ENCODE measurements at places on chromosomes 6 and 20. TPM values are rescaled to one million over a fixed set of nuclear protein-coding genes. Genes with fewer than 3 reads are reported as not detected.

LCA5 gene
- total RNA-seq = 0.37 TPM

DNAH8 gene
- not detected for total RNA-seq

ZNF391 gene
- 0.13 TPM for total RNA-seq

PAK5 gene
- total RNA-seq = not detected

SMIM28 gene
- not detected for total RNA-seq

COL10A1 gene
- total RNA-seq = not detected

FOXC1 gene
- 6.5 TPM for total RNA-seq

SLC22A16 gene
- not detected for total RNA-seq

RPN2 gene
- 206 TPM for total RNA-seq

BMP2 gene
- 0.57 TPM for total RNA-seq

CRISP3 gene
- total RNA-seq = not detected

ETV7 gene
- total RNA-seq = not detected

EYA2 gene
- not detected for total RNA-seq

MYBL2 gene
- total RNA-seq = 29.7 TPM

GSTA1 gene
- total RNA-seq = not detected

IFT52 gene
- 12.9 TPM for total RNA-seq

SLC44A4 gene
- not detected for total RNA-seq

- DNase-seq = peak; percentile 69
Measured at GRCh38 chr6:35727231-35727934, 9.4 kb upstream of the ARMC12 start.

GRCh38 chr6:3159805-3160781 is 2.7 kb upstream of the TUBB2A start:
- peak; percentile 34 for DNase-seq

- peak; percentile 82 for DNase-seq
Measured at GRCh38 chr6:137589067-137589848, 95.1 kb upstream of the OLIG3 start.

GRCh38 chr6:2558098-2558680 is 192.5 kb downstream of the MYLK4 start:
- no peak for DNase-seq

DNA sequence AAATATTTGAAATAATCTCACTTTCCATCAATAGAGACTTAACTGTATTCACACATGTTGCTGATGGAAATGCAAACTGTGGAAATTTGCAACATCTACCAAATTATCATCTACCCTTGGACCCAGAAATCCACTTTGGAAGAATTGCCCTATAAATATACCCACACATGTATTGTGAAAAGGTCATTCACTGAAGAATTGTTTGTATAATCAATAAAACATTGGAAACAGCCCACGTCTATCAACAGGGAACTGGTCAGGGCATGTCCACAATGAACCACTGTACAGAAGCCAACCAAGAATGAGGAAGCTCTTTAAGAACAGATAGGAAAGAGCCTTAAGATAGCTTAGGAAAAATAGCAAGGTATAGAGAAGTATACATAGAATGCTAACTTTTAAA is 36.2 kb downstream of the PXDC1 start:
- DNase-seq = no peak

DNA sequence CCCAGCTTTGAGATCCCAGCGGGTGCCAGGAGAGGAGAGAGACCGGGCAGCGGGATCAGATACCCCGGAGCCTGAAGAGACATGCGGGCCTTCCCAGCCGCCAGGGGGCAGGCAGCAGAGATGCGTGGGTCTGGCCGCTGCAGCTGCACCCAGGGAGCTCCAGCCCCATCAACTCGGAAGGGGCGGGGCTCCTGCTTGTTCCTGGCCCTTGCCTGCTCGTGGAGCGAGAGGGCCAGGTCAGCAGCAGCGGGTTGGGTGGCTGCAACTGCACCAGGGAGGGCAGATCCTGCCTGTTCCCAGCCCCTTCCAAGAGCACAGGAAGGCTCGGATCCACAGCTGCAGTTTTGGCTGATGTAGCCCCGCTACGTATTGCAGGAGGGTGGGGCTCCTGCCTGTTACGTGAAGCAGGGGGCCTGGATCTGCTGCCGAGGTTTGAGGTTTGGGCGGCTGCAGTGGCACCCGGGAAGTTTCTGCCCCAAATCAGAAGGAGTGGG is 532.8 kb downstream of the RFPL4B start:
- DNase-seq = no peak

GRCh38 chr6:33428224-33428965 is 8.5 kb downstream of the SYNGAP1 start:
- DNase-seq = peak; percentile 36

GRCh38 chr20:59375541-59375940 is 75.1 kb downstream of the EDN3 start:
- DNase-seq = no peak

GRCh38 chr6:53961679-53962370 is 149.4 kb upstream of the MLIP start:
- DNase-seq = peak; percentile 26

DNA sequence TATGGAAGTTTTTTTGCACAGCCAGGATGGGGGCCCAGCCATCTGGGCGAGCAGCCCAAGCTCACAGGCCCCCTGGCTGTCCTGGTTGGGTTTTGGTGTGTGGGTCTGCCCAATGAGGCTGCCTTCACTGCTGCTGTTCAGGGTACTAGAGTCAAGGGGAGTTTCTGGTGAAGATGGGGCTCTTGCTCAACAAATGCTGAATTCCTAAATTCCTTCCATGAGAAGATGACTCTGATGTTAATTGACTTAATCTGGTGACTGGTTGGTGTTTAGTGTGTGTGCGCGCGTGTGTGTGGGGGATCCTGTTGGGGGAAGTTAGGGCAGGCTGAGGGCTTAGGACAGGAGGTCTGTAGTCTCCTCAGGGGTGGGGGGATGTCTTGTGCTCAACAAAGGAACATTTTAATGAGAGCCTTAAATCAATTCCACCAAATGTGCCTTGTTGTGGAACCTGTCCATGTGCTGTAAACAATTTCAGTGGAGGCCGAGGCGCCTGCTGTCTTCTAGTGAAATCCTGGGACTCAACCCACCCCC is 1.9 kb downstream of the PTK7 start:
- DNase-seq = no peak

- no peak for DNase-seq
Measured at GRCh38 chr6:54632984-54633565, 213.5 kb upstream of the FAM83B start.

DNA sequence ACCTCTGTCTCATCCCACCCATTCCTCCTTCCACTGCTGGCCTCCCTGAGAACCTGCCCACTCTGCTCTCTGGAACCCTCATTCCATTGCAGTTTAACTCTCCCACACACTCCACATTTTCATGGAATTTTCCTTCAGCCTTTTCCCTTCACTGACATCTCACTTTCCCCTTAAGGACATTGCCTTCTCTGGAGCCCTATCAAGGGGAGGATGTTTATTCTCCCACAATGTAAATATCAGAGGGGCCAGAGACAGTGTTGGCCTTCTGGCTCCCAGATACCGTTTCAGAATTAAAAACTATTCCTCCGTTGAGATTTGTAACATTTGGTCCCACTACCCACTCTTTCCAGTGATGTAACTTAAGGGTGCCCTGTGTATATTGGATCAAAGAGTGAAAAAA is 199.5 kb upstream of the KCNK16 start:
- no peak for DNase-seq

GRCh38 chr20:8569766-8570165 is 437.7 kb downstream of the PLCB1 start:
- DNase-seq = no peak

DNA sequence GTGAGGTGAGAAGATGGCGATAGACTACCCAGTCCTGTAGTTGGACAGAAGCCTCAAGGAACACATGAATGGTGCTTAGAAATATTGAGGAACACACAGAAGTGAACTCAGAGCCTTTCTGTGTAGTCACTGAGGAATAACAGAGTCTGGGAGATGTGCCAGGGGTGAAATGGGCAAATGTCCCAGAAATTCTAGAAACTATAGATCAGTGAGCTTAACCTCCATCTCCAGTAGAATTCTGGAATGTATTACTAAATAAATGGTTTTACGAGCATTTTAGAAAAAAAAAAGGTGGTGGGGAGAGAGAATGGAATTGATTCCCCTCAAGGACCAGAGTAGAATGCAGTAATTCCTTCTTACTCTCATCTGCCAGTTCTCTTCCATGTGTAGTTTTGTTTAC is 380.0 kb downstream of the LMBRD1 start:
- peak; percentile 3 for DNase-seq

DNA sequence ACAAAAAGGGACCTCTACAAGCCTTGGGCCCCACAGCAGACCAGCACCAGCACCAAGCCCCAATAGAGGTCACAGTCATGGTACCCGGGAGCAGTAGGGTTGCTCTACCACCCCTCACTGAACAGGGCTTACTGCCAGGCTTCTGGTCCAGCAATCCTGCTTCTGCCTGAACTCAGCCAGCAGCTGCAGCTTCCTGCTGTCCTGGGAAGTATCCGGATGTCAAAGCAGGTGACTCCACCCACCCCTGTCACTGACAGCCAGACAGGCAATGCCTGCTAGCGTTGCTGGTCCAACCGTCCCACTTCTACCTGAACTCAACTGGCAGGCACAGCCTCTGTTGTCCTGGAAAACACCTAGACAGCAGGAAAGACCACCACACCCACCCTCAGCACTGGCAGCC is 47.0 kb upstream of the PCSK2 start:
- DNase-seq = no peak

- DNase-seq = no peak
Measured at GRCh38 chr6:25042036-25042521, 106.3 kb upstream of the RIPOR2 start.

DNA sequence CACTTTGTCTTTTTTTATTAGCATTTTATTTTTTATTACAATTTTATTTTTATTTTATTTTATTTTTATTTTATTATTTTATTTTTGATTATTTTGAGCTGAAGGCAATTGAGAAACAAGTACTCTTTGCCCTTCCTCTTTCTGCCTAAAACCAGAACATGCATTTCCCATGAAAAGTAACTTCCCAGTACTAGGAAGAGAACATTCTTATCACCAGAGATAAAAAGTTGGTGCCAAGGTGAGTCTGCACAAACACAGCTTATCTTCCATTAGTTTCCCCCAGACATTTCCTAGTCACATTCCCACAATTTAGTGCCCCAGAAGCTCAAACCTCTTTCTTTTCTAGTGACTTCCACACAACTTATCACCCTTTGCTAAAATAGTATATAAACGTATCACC is 84.8 kb downstream of the CD24 start:
- DNase-seq = no peak

DNA sequence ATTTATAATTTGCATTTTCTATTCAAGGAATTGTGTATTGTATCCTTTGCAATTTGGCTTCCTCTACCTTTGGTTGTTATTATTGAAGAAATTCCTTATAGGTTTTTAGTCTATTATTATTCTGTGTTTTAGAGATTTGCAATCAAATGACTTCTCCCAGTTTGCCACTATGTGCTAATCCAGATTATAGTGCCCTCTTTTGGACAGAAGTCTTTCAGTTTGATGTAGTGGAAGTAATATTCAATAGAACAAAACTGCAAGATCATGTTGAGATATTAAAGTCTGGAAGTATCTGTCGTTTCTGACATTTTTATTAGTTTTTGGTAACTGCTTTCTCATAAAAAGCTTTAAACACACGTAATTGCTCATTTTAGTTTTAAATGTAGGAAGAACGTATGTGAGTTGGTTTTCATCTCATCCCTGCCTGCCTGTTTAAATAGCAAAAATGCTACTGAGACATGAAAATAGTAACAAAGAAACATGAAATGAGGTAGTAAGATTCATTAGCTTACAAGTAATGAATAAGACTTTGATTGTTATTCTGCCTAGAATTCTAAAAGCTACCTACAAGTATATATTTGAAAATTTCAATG is 72.8 kb downstream of the RTN4IP1 start:
- DNase-seq = peak; percentile 41

DNA sequence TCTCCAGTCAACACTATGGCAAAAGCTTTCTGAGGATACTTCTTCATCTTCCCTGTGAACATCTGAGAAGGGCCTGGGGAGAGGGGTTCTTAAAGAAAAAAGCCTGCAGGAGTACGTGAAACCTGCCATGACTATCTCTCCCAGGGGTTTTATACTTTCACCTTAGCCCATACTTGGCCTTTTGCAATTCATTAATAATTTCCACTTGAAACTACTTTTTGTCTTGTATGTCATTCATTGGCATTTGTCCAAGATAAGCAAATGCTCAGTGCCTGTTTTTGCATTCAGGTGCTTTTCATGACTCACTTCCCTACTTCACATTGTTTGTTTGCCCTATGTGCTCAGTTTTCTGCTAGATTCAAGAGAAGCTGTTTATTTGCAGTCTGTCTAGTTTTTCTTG is 580.3 kb upstream of the GJE1 start:
- peak; percentile 77 for DNase-seq

GRCh38 chr6:20252311-20252710 is 40.0 kb upstream of the MBOAT1 start:
- DNase-seq = no peak

GRCh38 chr6:21965016-21965415 is 331.8 kb downstream of the PRL start:
- no peak for DNase-seq

- no peak for DNase-seq
Measured at GRCh38 chr6:112188906-112189305, 65.5 kb downstream of the LAMA4 start.

- DNase-seq = no peak
Measured at GRCh38 chr20:31394900-31395299, 4.5 kb upstream of the DEFB119 start.

DNA sequence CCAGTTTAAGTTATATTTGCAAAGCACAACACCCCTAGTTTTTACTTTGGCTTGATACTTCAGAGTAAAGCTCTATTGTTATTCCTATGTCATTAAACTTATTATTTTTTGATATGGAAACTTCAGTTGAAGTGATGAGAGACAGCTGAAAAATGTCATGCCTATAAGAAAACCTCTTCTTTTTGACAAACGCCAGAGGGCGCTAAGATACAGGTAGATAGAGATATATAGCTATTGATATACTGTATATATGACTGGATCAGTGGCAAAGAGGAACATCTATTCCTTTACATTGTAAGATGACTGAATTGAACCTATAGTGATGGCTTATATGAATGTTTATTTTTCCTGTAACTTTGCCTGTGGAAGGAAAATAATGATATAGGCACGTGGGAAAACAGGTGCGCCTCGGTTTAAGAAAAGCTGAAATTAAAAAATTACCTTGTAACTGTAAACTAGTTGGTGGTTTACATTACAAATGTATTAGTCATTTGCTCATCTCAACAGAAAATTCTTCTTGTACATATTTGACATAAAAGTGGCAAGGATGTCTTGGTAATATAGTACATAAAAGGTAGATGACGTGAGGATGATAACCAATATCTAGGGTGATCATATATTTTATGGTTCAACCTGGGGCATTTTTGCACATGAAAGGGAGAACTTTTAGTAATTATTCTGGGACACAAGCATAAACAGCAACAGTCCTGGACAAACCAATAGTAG is 74.1 kb downstream of the LAMA4 start:
- DNase-seq = peak; percentile 56

DNA sequence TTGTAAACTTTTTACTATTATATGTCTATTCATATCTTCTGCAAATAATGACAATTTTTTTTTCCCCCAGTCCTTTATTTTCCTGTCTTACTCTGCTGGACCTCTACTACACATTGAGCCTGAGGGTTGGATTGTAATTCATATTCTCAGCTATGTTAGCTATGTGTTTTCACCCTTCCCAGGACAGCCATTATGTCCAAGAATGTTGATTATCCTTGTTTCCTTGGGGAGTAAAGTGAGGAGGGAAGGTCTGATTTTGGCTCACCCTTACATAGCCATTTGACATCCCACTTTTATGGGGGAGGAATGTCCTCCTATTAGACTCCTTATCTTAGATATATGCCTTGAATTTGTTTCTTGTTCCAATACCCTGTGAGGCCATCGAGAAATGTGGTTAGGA is 17.6 kb upstream of the TBC1D32 start:
- no peak for DNase-seq
